ENCODE measurements at places on chromosomes 2 and 18. TPM values are rescaled to one million over a fixed set of nuclear protein-coding genes. Genes with fewer than 3 reads are reported as not detected.

SERPINB12 gene
- not detected for total RNA-seq

- DNase-seq: no peak
- no peak overlapping the region for H3K27ac ChIP-seq
- H3K36me3 ChIP-seq: no peaks in the 10 kb centered on the region
- no peaks in the 10 kb centered on the region for H3K4me1 ChIP-seq
- H3K27me3 ChIP-seq: peaks cover 27% of the 10 kb centered on the region
These were observed 4.2 kb downstream of the ERFE start for GRCh38 chr2:238162846-238163441.

- H3K27ac ChIP-seq: peak overlapping the region; percentile 85
- peaks cover 20% of the 10 kb centered on the region for H3K4me1 ChIP-seq
- peak; percentile 49 for DNase-seq
These were observed 533 bp downstream of the HPCAL1 start for GRCh38 chr2:10303181-10303693.

INPP5D gene
- 6.5 TPM for total RNA-seq

CAMKMT gene
- 11.6 TPM for total RNA-seq

- no peak overlapping the region for H3K4me3 ChIP-seq
- H3K36me3 ChIP-seq: no peaks in the 10 kb centered on the region
- no peak for DNase-seq
- H3K27ac ChIP-seq: no peak overlapping the region
These were observed 14.0 kb upstream of the CD226 start for GRCh38 chr18:69961718-69962117.

DNA sequence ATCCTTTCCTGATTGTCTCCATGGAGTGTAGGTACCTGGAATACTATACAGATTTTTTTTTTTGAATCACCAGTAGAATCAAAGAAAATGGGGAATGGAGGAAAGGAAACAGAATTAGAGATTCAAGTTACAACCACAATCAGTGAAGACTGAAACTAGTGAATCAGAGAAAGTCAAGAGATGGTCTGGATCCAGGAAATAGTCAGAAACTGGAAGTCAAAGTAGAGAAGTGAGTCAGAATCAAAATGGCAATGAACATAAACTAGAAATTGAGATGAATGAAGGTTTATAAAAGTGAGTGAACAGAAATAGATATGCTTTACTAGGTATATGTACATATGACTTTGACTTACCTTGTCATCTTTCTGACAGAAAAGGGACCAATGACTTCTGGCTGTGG lies 579.0 kb downstream of the PLCL1 start:
- no peaks in the 10 kb centered on the region for H3K36me3 ChIP-seq
- no peak for DNase-seq
- no peaks in the 10 kb centered on the region for H3K27me3 ChIP-seq
- no peaks in the 10 kb centered on the region for H3K4me1 ChIP-seq

UGT1A5 gene
- 2.4 TPM for total RNA-seq

ABCG5 gene
- 0.29 TPM for total RNA-seq

DNA sequence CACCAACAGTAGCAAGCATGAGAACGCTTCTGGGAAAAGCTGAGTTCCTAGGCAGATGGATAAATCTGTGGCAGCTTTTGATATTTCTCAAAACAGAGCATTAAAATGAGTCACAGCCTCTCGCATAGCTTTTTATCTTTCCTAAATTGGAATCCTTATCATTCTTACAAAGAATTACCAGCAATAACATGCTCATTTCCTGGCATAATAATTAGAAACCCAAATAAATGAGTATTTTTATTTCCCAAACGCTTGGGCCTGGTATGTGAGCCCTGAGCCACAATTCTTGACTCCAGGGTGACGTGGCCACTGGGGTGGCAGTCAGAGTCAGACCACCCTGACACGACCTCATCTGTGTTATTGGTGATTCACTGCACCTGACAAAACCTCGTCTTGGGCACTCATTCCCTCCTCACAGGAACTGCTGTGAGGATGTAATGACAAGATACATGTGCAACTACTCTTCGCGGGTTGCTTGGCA lies 210.7 kb downstream of the ARL4C start:
- no peaks in the 10 kb centered on the region for H3K36me3 ChIP-seq
- H3K4me1 ChIP-seq: peaks cover 3% of the 10 kb centered on the region
- H3K27ac ChIP-seq: no peak overlapping the region
- H3K27me3 ChIP-seq: no peaks in the 10 kb centered on the region
- H3K4me3 ChIP-seq: no peak overlapping the region

ALKAL2 gene
- 3.3 TPM for total RNA-seq

DNA sequence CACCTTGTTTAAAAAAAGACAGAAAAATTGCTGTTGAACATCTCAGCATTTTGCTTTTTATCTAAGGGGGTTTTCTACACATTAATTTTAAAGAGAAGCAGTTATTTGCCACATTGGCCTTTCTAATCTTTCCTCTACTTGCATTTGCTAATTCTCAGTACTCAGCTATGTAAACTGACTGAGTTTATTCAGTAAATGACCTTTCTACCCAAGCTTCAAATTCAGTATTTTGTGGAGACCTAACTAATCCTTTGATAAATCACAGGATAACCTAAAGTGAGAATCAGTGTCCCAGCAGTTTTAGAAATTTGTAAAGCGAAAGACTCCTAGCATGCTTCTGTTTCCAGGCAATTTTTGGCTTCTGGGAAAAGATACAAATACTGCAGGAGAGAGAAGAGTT lies 288.4 kb downstream of the ASXL3 start:
- no peak for DNase-seq
- no peaks in the 10 kb centered on the region for H3K27me3 ChIP-seq
- H3K27ac ChIP-seq: no peak overlapping the region
- no peak overlapping the region for H3K4me3 ChIP-seq
- H3K36me3 ChIP-seq: no peaks in the 10 kb centered on the region

NAGK gene
- total RNA-seq: 55.6 TPM

CARF gene
- 5.1 TPM for total RNA-seq

PCARE gene
- total RNA-seq: not detected

DNA sequence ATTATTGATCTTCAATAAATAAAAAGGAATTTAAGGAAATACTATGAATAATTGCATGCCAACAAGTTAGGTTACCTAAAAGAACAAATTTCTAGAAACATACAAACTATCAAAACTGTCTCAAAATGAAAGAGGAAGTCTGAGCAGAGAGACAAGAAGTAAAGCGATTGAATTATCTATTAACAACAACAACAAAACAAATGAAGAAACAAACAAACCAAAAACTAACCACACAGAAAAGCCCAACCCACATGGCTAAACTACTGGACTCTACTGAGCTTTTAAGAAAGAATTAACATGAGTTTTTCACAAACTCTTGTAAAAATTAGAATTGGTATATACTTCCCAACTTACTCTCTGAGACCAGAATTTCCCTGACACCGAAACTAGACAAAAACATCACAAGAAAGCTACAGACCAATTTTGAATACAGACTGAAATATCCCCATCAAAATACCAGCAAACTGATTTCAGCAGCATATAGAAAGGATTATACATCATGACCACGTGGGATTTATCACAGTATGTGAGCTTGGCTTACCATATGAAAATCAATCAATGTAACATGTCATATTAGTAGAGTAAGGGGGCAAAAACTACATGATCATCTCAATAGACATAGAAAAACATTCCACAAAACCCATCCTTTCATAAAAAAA lies 16.6 kb upstream of the GALNT1 start:
- no peaks in the 10 kb centered on the region for H3K27me3 ChIP-seq
- H3K36me3 ChIP-seq: no peaks in the 10 kb centered on the region
- H3K4me1 ChIP-seq: no peaks in the 10 kb centered on the region
- DNase-seq: no peak
- no peak overlapping the region for H3K4me3 ChIP-seq

GRCh38 chr2:210862283-210863065 lies 306.1 kb downstream of the CPS1 start:
- no peak overlapping the region for H3K4me3 ChIP-seq
- H3K27ac ChIP-seq: no peak overlapping the region
- H3K27me3 ChIP-seq: no peaks in the 10 kb centered on the region
- no peak for DNase-seq

GAREM1 gene
- total RNA-seq: 20.1 TPM

DNA sequence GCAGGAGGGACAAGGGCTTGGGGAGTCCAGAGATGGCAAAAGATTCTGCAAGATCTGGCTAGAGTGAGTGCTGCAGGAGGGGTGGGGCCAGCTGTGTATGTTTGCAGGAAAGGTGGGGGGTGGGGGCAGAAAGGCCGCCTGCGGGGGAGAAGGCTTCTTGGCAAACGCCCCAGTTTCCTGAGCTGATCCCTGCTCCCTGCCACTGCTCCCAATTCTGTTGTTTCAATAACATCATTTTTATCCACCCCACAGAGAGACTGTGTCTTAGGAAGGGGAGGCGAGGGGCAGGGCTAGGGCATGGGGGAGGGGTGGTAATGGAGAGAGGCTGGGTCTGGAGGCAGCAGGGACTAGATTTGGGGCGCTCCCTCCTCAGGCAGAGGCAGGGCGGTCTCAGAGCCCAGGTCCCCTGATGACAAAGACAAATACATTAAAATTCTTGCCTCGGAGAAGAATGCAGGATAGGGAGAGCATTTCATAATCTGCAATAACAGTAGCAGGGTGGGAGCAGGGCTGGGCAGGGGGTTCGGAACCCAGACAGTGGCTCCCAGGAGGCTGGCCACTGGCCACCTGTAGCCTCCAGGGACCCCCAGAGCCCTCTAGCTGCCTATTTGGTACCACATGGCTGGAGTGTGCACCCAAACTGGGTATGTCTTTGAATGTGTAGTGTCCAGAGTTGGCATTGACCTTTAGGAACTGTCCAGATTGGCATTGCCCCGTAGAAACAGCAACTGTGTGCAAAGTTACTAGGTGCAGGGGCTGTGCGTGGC lies 2.1 kb upstream of the WNT6 start:
- DNase-seq: no peak
- H3K27me3 ChIP-seq: peaks cover 66% of the 10 kb centered on the region
- no peaks in the 10 kb centered on the region for H3K4me1 ChIP-seq
- H3K27ac ChIP-seq: no peak overlapping the region
- no peak overlapping the region for H3K4me3 ChIP-seq

DNA sequence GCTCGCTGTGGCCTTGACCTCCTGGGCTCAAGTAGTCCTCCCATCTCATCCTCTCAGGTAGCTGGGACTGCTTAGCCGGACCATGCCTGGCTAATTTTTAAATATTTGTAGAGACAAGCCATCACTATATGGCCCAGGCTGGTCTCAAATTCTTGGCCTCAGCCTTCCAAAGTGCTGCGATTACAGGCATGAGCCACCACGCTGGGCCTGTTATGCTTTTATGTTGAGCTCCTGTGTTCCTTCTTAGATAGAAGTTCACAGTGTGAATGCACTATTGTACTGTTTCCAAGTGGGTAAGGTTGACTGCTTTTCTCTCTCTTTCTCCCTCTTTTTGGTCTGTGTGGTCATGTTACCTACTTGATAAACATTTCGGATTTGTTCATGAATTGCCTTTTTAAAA lies 61.9 kb downstream of the SMCHD1 start:
- DNase-seq: no peak
- H3K36me3 ChIP-seq: peaks cover 7% of the 10 kb centered on the region
- no peaks in the 10 kb centered on the region for H3K27me3 ChIP-seq
- H3K27ac ChIP-seq: no peak overlapping the region
- no peak overlapping the region for H3K4me3 ChIP-seq

DNA sequence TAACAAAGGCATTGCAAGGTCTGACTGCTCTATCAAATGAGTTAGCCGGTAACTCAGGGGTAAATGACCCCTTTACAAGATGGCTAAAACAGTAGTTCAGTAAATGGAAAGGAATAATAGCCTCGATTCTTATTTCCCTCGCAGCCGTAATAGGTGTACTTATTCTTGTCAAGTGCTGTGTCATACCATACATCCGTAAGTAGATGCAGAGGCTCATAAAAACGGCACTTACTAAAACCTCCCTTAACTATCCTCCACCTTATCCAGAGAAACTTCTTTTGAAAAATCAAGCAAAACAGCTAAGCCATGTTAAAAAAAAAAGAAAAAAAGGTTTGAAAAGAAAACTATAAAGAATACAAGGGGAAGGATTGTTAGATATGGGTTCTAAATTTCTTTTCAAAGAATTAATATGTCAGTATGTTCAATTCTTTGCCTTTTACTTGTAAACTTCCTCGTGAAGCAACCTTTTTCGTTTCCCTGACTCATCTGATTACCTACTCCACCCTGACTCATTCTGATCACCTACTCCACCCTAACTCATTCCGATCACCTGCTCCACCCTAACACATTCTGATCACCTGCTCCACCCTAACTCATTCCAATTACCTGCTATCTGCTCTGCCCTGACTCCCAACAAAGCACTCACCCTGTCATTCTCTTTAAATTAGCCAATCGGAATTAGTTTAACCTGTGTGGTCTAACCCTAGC lies 127.5 kb downstream of the SPAG16 start:
- H3K4me1 ChIP-seq: no peaks in the 10 kb centered on the region
- no peak overlapping the region for H3K4me3 ChIP-seq
- peak overlapping the region; percentile 65 for H3K27ac ChIP-seq
- no peaks in the 10 kb centered on the region for H3K36me3 ChIP-seq

Measured in colonic mucosa (tissue), 4 donors.